H1 (cell line): ENCODE measurements at places on chromosomes 11 and 22. TPM values are rescaled to one million over a fixed set of nuclear protein-coding genes. Genes with fewer than 3 reads are reported as not detected.

DNA sequence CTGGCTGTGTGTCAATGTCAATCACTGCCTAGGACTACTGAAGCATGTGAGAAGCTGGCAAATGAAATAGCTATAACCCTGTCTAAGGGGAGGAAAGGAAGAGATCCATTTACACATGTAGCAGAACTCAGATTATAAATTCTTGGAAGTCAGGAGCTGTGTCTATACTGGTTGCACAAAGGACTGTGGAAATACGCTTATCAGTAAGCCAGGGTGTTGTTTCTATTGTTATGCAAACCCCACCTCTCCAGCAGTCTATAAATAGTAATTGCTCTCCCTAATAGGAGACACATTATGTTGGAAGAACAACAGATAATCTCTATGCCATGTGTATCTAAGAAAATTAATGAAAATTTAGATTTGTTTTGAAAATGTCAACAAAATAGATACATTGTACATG lies 693.4 kb upstream of the CCDC90B start:
- no peaks in the 10 kb centered on the region for H3K36me3 ChIP-seq
- no peak overlapping the region for H3K4me3 ChIP-seq
- no peak overlapping the region for H3K27ac ChIP-seq
- H3K4me1 ChIP-seq: no peaks in the 10 kb centered on the region

DNA sequence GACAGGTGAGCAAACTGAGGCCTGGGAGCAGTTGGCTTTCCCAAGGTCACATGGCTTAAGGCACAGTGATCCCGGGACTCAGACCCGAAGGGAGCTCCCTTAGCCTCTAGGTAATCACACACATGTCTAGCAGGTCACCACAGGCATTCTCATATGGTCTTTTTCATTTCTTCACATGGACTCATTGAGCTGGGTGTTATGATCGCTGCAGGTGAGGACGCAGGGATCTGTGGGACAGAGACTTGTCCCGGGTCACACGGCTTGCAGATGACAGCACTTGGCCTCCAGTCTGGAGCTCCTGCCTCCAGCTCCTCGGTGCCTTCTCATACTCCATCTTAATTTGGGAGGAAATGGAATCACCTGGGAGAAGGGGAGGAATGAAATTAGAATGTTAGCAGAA lies 23.6 kb upstream of the CACNG2 start:
- no peaks in the 10 kb centered on the region for H3K36me3 ChIP-seq
- H3K4me1 ChIP-seq: no peaks in the 10 kb centered on the region
- no peak for DNase-seq
- no peak overlapping the region for H3K27ac ChIP-seq
- no peaks in the 10 kb centered on the region for H3K27me3 ChIP-seq
- H3K4me3 ChIP-seq: no peak overlapping the region

DNA sequence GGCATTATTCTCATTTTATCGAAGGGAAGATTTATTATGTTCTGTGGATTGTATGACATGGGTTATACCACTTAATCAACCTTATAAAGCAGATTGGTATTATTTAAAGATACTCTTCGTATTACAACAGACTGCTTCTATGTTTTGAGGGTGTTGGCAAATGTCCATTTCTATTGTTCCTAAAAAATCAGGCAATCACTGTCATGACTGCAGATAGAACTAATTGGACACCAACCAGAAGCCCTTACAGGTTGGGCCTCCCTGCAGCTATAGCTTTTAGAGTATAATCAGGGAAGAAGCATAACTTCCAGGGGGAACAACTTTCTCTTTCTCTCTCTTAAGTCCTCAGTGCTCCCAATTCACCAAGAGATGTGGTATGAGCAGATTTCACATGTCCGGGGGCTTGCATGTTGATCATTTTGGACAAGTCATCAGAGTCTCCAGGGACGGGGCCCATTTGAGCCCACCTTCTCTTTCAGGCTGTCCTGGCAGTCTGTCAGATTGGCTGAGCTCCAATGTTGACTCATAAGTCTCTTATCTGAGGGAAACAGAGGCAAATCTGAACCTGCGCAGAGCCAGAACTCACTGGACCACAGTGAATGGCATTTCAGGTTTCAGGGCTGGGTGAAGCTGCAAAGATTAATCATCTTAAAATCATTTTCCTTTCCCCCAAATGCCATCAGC lies 264.0 kb upstream of the CCDC90B start:
- no peak overlapping the region for H3K4me3 ChIP-seq
- DNase-seq: no peak
- H3K27ac ChIP-seq: no peak overlapping the region
- H3K4me1 ChIP-seq: peaks cover 5% of the 10 kb centered on the region; the same call in 1 of the 2 replicates

Gene MIOX
- 0.30 and 0.33 TPM in 2 replicates for total RNA-seq

GRCh38 chr11:44530413-44531115 lies 34.9 kb upstream of the CD82 start:
- H3K27me3 ChIP-seq: no peaks in the 10 kb centered on the region
- H3K27ac ChIP-seq: no peak overlapping the region
- no peak for DNase-seq

Gene BTBD18
- not detected in 2 replicates for total RNA-seq

DNA sequence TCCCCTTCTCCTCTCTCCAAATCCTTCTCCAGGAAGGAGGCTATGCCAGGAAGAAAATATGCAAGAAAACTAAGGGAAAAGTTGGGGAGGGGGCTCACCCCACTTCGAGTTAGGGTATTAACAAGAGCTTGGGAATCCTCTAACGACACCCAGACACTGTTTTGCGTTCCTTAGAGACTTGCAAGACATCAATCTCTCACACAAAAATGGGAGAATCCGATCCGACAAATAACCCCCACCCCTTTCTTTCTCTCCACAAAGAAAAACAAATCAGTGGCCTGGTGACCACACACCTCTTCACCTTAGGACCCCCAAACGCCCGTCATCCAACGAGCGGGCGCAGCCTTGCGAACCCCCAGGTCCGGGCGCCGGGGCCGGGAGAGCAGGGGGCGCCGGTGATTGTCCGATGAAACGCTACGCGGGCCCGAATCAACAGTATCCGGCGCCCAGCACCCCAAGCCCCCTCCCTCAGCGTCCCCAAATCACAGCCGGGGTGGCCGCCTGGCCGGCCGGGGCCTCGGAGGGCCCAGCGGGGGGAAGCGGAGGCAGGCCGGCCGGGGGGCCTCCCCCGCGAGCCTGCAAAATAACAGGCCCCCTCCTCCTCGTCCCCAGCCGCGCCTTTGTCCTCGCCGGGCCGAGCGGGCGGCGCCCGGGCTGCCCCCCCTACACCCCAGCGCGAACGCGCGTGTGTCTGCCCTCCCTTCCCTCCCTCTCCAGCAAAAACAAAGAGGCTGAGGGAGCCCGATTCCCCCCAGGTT lies 690 bp downstream of the CSNK1E start:
- peak overlapping the region; percentile 93 for H3K4me3 ChIP-seq
- peaks cover 13% of the 10 kb centered on the region; the same call in 1 of the 2 replicates for H3K36me3 ChIP-seq
